ENCODE measurements at places on chromosomes 3 and 15.
A peak's percentile ranks its signal among the peaks of the same experiment; 100 is the strongest.

DNA sequence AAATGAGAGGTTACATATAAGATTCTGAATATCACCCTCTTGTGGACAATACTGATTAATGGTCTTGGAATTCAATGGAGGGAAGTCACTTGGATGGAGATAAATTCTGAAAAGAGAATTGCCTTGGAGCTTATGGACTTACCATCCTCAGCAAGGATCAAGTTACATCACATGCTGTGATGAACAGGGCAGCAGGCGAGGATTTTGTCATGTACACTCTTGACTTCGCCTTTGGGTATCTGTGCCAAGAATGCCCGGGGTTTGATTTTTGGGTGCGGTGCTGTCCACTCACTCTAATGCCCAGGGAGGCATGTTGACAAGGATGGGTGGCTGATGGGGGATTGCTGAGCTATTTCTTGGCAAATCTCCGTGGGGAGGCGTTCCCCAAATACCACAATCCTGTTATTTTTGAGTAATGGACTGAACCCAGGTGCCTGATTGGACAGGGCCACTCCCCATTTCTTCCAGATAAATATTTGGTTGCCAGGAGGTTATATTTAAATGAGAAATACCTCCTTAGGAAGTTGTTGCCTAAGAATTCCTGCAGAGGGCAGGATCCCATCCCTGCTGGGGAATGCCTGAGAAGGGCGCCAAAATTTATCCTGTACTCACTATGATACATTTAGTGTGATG lies 96.3 kb downstream of the TPRG1 start:
- DNase-seq = no peak

DNA sequence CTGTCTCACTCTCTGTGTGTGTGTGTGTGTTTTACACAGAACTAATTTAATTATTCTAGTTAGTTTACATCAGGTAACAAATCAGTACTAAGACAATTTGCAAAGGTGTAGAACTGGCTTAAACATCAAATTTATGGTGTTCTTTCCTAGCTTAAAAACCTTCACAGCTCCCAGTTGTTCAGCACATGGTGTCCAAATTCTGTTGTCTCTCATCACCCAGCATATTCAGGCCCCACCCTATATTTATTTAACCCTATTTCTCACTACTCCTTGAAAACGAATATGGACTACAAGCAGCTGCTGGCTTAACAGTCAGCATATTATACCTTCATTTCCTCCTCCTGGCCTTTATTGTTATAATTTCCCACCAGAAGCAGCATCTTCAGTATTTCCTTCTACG lies 1.2 kb downstream of the IL20RB start:
- no peak for DNase-seq

DNA sequence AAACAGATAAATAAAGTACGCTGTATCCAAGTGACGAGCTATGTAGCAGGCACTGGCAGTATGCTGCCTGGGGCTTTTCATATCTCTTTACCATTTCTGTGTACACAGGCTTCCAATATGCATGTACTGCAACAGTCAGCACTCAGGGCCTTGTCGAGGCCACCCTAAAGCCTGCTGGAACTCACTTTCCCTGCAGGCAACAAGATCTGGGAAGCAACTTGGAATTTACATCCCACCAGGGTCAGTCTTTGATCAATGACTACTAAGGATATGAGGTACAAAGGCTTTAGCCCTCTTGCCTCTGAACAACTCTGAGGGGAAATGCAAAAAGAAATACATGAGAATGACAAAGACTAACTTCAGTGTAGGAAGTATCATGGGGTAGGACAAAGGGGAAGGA lies 101.8 kb upstream of the ARL6 start:
- DNase-seq = peak; percentile 32

DNA sequence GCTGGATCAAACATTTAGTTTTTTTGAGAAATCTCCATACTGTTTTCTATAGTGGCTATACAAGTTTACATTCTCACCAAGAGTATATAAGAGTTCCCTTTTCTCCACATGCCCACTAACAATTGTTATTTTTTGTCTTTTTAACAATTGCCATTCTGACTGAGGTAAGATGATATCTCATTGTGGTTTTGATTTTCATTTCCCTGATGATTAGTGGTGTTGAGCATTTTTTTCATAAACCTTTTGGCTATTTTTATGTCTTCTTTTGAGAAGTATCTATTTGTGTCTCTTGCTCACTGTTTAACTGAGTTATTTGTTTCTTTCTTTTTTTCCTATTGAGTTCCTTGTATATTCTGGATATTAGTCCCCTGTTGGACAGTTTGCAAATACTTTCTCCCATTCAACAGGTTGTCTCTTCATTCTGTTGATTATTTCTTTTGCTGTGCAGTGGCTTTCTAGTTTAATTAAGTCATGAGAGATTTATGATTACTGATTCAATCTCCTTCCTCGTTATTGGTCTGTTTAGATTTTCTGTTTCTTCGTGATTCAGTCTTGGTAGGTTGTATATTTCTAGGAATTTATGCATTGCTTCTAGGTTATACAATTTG lies 6.7 kb upstream of the RNF13 start:
- DNase-seq = no peak
